ENCODE measurements at places on chromosomes 5 and 9.

DNA sequence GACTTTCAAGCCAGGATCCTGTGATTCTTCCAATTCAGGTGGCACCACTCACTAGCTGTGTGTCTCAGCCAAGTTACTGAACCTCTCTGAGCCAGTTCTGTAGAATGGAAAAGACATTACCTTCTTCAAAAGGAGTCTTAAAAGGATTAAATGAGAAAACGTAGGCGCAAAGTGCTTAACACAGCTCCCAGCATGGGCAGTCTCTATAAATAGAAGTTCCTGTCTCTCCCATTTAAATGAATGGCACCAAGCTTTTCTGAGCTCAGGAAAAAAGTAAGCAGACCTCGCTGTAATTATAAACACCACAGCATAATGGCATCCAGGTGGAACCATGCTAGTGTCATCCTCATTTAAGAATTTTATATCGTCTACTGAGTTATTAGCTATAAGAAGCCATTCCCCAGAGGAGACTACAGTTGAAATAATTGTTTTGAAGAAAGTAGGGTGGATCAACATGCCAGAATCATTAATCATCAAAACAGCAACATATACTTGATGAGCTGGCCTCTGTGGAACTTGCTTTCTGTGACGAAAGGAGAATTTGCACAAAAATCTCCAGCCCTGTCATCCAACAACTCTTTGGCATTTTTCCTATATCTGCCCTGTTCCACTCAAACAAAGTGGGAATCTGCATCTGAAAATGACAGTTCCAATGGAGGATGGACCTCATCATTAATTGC, 188.9 kb downstream of the SPOCK1 start:
- no peak for DNase-seq

DNA sequence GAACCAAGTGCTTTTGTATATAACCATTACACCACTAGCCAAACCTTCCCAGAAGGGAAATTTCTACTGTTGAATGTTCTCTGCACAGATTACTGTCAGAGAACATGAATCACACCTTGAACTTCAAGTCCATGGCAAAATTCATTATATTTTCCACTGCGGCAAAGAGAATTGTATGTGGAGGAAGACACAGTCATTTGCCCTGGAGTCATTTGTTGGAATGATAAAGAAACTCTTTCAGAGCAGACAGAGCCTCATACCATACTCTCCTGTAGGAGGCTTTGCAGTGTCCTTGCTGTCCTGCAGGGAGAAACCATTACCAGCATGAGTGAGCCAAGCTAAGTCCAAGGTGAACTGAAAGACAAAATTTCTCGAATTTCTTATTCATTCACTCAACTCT, 369.0 kb downstream of the ARHGEF28 start:
- no peak for DNase-seq

DNA sequence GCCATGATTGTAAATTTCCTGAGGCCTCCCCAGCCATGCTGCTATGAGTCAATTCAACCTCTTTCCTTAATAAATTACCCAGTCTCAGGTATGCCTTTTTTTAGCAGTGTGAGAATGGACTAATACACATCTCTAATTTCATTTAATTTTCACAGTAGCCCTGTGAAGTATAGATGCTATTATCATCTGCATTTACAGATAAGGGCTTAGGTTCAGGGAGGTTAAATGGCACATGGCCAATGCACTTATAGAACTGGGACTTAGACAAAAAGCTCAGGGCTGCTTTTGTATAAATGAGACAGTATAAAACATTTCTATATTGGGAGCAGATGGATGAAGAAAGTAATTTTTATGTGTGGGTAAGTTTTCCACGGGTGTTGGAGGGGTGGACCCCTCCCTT, 62.9 kb upstream of the PANK3 start:
- no peak for DNase-seq

- DNase-seq = no peak
Measured at GRCh38 chr5:167759057-167759821, 532.2 kb upstream of the WWC1 start.

- no peak for DNase-seq
Measured at GRCh38 chr9:107700847-107701246, 211.3 kb upstream of the KLF4 start.

DNA sequence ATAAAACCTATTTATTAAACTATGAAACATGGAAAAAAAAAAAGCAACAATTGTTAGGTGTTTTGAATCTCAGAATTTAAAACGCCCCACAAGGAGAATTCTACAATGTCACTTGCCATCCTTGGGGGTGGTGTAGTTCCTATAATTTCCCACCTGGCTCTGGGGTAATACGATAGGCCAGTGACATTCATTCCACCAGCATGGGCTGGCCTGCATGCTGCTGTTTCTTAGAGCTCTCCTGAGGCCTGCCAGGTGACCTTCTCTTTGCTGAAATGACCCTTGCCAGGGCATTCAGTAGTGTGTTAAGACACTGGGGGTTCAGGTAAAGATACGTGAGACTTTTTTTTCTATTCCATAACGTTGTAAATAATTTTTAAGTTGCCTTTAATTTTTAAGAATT, 10.0 kb upstream of the ARHGEF28 start:
- no peak for DNase-seq

DNA sequence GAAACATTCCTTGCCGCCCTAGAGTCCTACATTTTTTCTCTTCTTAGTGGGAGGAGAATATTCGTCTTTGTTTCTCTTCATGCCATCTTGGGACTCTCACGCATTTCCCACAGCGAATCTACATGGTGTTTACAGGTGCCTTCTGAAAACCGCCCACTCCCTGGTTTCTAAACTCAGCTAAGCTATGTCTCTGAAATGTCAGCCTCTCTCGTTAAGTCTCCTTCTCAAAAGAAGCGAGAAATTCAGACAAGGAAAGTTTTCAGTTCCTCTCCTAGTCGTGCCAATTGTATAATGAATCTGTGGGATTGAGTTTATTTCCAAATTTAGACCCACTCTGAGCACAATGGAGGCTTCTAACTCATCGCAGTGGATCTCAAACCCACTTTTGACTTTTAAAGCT, 186.8 kb upstream of the NFIB start:
- no peak for DNase-seq

DNA sequence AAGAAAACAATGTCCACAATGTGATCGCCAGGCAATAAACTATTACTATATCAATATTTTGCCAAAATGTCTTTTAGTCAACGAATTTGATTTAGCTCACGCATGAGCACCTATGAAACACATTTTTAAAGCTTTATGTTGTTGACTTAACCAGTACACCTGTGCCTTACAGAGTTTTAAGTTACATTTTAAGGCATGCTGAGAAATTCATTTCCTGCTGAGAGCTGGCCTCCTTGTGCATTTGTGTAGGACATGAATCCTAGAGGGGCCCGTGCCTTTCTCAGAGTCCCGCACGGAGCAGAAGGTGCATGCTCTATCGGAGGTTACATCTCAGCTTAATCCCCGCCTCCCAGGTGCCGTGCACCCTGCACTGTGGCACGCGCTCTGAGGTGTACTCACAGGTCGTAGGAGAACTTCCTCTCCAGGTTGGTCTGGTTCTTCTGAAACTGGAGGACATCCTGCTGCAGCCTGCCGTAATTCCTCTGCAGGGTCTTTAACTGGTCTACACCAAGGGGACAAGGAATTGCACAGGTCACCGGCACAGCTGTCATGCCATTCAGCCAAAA, 53.2 kb downstream of the GOLM1 start:
- DNase-seq = no peak

- no peak for DNase-seq
Measured at GRCh38 chr5:104061707-104062106, 499.1 kb upstream of the NUDT12 start.
